ENCODE measurements at places on chromosomes 6 and 20.

- DNase-seq = no peak
Measured at GRCh38 chr6:94227741-94228140, 808.4 kb upstream of the EPHA7 start.

- DNase-seq = peak; percentile 91
Measured at GRCh38 chr20:62776692-62777527, 19.4 kb upstream of the MRGBP start.

GRCh38 chr20:51014797-51015722 lies 7.8 kb downstream of the KCNG1 start:
- DNase-seq = peak; percentile 94

GRCh38 chr6:154508573-154509375 lies 1.7 kb downstream of the CNKSR3 start:
- no peak for DNase-seq

GRCh38 chr6:110322874-110323242 lies 35.3 kb downstream of the METTL24 start:
- no peak for DNase-seq
